ENCODE measurements at places on chromosomes 3 and 15.

DNA sequence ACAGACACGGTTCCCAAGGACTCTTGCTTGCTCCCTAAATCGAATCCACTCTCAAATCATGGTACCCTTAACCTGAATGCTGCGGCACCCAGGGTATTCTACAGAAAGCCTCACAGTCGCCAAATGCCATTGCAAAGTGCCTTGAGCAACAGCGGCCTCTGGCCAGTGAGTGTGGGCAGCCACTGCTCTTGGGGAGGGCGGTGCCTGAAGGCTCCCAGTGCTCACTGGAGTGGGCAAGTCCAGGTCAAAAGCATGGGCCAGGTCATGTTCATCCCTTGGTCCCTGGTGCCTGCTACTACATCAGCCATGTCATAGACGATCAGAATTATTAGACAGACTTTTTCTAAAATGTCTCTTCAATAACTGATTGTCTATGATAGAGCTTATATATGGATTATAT, 82.5 kb downstream of the ADAMTS17 start:
- no peak for DNase-seq

GRCh38 chr15:90055182-90055581, 47.1 kb downstream of the IDH2 start:
- no peak for DNase-seq

DNA sequence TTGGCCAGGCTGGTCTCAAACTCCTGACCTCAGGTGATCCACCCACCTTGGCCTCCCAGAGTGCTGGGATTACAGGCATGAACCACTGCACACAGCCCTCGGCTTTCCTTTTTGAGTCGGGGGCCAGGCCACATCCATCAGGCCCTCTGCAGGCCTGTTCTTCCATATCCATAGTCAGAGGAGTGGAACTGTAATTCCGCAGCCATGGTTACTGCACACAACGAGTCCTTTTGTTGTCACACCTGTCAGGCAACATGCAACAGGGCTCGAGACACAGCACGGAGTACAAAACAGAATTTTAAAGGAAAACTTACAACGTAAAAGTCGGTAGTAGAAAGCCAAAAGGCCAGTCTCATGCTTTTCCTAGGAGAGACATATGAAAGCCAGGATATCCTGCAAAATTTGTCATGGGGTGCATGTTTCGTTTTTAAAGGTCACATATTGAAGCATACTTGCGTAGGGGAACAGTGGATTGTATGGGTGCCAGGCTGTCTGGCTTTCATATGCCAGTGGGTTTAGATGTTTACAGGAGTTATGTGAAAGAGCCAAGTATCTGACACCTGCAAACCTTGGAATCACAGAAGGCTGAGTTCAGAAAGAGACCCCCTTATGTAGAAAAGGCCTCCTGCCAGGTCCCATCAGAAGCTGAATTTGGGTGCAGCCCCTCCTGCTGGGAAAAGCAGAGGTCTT, 63.2 kb upstream of the LPP start:
- no peak for DNase-seq

GRCh38 chr3:194301730-194302129, 49.4 kb downstream of the CPN2 start:
- no peak for DNase-seq

DNA sequence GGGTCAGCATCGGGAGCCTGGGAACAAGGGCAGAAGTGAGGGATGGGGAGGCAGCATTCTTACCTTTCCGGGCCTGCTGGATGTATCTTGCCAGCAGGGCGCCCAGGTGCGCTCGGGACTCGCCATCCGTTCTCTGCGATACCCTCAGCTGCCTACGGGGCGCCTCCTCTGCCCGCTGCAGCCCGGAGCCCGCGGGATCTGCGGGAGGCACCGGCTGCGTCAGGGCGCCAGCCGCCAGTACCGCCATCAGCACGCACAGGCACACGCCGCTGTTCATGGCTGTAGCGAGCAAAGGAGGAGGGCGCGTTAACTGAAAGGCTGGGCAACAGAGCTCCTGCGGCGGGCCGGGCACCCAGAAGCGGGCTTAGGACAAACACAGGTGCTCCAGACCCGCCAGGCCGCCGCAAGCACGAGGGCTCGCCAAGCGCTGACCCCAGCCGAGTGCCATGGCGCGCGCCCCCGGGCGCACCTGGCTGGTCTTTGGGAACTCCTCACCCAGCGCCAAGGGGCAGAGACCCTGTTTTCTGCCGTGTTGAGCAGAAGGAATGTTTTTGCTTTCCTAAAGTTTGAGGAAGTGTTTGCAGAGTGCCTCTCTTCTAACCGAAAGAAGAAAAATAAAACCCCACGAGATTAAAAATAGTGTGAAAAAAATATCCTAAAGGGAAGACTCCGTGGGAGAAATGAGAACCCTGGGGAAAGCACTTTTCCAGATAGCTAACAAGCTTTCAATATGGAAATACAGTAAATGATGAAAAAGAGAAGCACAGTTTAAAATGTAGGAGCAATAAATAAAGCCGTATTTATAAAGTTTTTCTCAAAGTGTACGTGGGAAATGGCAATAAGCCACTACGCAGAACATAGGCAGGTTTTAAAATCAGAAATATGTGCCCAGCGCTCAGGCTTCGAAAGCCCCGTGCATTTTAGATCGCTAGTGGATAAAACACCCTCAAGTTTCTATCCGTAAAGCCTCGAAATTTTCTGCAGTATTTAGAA, 2.3 kb downstream of the CCK start:
- DNase-seq: no peak

GRCh38 chr15:74172701-74173379, 670 bp upstream of the ISLR start:
- no peak for DNase-seq

Measured in iPS DF 19.7 (cell line).